Chondrocyte (in vitro differentiated cells): ENCODE measurements at places on chromosomes 12 and 14. TPM values are rescaled to one million over a fixed set of nuclear protein-coding genes. Genes with fewer than 3 reads are reported as not detected.
A peak's percentile ranks its signal among the peaks of the same experiment; 100 is the strongest.

The TMCC3 gene
- 0.17 to 0.65 TPM (median 0.59 TPM) in 3 replicates for total RNA-seq

The SMCO2 gene
- not detected in 3 replicates for total RNA-seq

The DCN gene
- 723 to 2,473 TPM (median 743 TPM) in 3 replicates for total RNA-seq

The FBRSL1 gene
- total RNA-seq: 35.3 to 41.6 TPM (median 41.1 TPM) in 3 replicates

The AICDA gene
- not detected in 3 replicates for total RNA-seq

The GARIN6 gene
- not detected in 3 replicates for total RNA-seq

The FGD4 gene
- total RNA-seq: 1.5 to 8.7 TPM (median 7.6 TPM) in 3 replicates

The PKP2 gene
- 2.1 to 5.8 TPM (median 5.3 TPM) in 3 replicates for total RNA-seq

The BDKRB2 gene
- total RNA-seq: 0.21 to 0.29 TPM (median 0.27 TPM) in 3 replicates

The C12orf75 gene
- total RNA-seq: 189 to 310 TPM (median 286 TPM) in 3 replicates

The SERPINA1 gene
- 0.20 TPM in 1 of 3 replicates, not detected in the others for total RNA-seq

DNA sequence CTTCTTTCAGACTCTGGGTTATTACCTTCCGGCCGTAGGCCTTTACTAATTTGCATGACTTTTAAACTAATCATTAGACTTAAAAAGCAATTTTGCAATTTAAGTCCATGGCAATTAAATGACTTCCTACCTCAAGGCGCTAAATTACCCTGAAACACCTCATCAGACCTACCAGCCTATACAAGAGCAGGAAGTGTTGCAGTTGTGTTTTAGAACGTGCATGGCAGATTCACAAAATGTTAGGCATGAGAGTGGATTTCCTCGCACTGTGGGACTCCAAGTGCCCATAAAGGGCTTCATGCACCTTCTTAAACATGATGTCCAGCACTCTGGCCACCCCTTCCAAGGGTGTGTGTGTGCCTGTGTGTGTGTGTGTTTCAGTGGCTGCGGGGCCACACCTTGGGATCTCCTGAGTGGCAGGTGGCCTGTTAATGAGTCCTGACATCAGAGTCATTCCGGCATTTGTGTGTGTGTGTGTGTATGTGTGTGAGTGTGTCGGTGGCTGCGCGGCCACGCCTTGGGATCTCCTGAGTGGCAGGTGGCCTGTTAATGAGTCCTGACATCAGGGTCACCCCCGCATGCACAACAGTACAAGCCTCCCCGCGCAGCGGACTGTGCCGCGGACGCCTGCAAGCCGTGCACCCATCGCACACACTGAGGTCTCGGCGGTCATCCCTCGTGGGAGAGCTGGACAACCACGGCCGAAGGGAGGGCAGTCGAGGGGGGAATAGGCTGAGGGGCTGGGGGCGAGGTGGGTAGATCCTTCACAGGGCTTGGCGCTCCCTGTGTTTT, 900 bp downstream of the C2CD5 start:
- H3K36me3 ChIP-seq: peaks cover 4% of the 10 kb centered on the region
- no peaks in the 10 kb centered on the region for H3K27me3 ChIP-seq
- H3K4me3 ChIP-seq: peak overlapping the region; percentile 89
- no peak for DNase-seq

DNA sequence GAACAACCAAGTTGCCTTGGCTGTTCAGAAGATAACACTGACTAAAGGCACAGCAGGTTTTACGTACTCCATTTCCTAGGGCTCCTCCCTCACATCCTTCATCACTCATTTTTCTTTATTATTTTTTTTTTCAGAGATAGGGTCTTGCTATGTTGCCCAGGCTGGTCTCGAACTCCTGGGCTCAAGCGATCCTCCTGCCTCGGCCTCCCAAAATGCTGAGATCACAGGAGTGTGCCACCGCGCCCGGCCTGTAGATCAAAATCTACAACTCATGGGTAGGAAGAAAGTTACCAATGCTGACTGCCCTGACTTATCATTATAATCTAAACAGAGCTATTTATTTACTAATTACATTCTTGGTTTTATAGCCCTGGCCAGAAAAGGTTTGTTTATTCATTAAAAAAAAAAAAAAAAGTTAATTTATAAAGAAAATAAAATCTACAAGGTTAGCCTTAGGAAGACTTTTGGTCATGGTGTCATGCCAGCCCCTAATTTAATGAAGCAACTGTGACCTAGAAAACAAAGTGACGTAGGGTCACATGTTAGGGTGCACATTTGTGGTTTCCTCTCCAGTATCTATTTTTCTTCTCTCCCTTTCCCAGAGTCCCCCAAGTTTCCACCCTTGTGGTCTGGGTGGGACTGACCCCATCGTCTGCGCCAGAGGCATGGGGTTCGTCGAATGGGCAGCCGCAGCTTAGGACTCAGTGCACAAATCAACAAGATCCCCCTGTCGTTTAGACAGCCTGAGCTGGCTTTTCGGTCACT, 19.0 kb upstream of the FOXN3 start:
- no peaks in the 10 kb centered on the region for H3K36me3 ChIP-seq
- DNase-seq: no peak
- peak overlapping the region; percentile 61 for H3K27ac ChIP-seq
- H3K27me3 ChIP-seq: no peaks in the 10 kb centered on the region

- no peak for DNase-seq
- H3K27ac ChIP-seq: peak overlapping the region; percentile 86
- H3K4me3 ChIP-seq: no peak overlapping the region
- H3K36me3 ChIP-seq: peaks cover 4% of the 10 kb centered on the region
- H3K4me1 ChIP-seq: peaks cover 39% of the 10 kb centered on the region
- H3K27me3 ChIP-seq: no peaks in the 10 kb centered on the region
These were observed 65.8 kb downstream of the RIC8B start for GRCh38 chr12:106840243-106840642.

- no peak for DNase-seq
- no peak overlapping the region for H3K4me3 ChIP-seq
- no peaks in the 10 kb centered on the region for H3K27me3 ChIP-seq
- peaks cover 49% of the 10 kb centered on the region for H3K4me1 ChIP-seq
- peak overlapping the region; percentile 6 for H3K27ac ChIP-seq
- peaks cover 9% of the 10 kb centered on the region for H3K36me3 ChIP-seq
These were observed 25.4 kb downstream of the CD9 start for GRCh38 chr12:6225630-6226001.

- peaks cover 2% of the 10 kb centered on the region for H3K36me3 ChIP-seq
- no peak overlapping the region for H3K4me3 ChIP-seq
- no peak overlapping the region for H3K27ac ChIP-seq
- no peak for DNase-seq
- no peaks in the 10 kb centered on the region for H3K27me3 ChIP-seq
These were observed 613.0 kb downstream of the DIO2 start for GRCh38 chr14:79598339-79598738.

DNA sequence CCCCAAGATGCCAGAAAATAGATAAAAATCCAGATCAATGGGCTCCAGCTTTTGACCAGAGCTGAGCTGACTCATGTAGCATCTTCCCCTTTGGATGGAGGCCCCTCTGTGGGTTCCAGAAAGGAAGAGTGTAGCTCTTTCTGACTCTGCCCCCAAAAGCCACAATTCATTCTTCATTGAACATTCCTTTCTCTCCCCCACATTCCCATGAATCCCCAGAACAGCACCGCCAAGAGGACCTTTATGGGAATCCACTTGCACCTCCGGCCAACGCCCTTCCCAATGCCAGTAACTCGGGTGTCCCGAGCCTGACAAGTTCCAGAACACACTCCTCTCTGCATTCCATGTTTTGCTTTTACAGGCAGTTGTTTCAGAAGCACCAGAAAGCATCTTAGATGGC, 210.6 kb upstream of the DIO3 start:
- peaks cover 11% of the 10 kb centered on the region for H3K27me3 ChIP-seq
- H3K36me3 ChIP-seq: peaks cover 2% of the 10 kb centered on the region
- no peak overlapping the region for H3K4me3 ChIP-seq
- DNase-seq: no peak
- no peaks in the 10 kb centered on the region for H3K4me1 ChIP-seq

DNA sequence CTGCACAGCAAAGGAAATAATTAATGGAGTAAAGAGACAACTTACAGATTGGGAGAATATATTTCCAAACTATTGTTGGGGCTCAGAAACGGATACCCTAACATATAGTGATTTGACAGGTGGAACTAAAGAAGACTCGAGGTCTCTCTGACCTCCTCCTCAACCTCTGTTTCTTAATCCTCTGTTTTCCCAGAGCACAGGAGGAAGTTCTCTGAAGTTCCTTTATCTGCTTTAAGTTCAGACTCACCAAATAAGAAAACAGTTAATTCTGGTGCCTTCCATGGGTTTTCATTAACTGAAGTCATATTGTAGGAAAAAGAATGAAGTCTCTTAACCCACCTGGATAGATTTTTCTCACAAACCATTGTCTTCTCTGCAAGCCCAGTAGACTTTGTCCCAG, 29.2 kb downstream of the CLEC2D start:
- H3K27ac ChIP-seq: no peak overlapping the region
- H3K4me1 ChIP-seq: no peaks in the 10 kb centered on the region
- DNase-seq: no peak
- peaks cover 15% of the 10 kb centered on the region for H3K36me3 ChIP-seq
- no peak overlapping the region for H3K4me3 ChIP-seq

GRCh38 chr12:130687796-130688778, 28.0 kb downstream of the RIMBP2 start:
- no peak for DNase-seq
- no peaks in the 10 kb centered on the region for H3K4me1 ChIP-seq
- H3K36me3 ChIP-seq: no peaks in the 10 kb centered on the region
- H3K4me3 ChIP-seq: no peak overlapping the region

DNA sequence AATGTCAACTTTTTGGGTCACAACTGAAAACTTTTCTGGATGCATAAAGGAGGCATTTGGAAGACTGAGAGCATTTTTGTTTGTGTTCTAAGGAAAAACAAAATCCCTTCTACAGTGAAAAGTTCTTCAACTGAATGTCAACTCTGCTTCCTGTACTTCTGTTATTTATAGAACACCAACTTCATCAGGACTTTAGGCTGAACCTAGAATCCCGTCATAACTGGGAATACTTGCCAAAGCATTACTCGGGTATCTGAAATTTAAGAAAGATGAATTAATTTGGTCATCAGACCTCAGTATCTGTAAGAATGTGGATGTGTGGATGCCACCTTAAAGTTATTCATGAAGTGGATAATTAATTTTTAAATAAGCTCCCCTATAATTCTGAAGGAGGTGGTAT, 73.2 kb downstream of the FERMT2 start:
- H3K27ac ChIP-seq: peak overlapping the region; percentile 92
- peaks cover 53% of the 10 kb centered on the region for H3K36me3 ChIP-seq
- H3K27me3 ChIP-seq: no peaks in the 10 kb centered on the region
- H3K4me3 ChIP-seq: peak overlapping the region; percentile 35

- H3K4me3 ChIP-seq: no peak within 1 kb of the TSS
- DNase-seq: peak; percentile 99
- no peak within 1 kb of the TSS for H3K27ac ChIP-seq
These were observed at the start of gene C14orf119 for GRCh38 chr14:23095196-23096108. TSS of gene C14orf119 (plus strand) at chr14:23095505. CDS start at chr14:23097659, 2,154 bp downstream.

DNA sequence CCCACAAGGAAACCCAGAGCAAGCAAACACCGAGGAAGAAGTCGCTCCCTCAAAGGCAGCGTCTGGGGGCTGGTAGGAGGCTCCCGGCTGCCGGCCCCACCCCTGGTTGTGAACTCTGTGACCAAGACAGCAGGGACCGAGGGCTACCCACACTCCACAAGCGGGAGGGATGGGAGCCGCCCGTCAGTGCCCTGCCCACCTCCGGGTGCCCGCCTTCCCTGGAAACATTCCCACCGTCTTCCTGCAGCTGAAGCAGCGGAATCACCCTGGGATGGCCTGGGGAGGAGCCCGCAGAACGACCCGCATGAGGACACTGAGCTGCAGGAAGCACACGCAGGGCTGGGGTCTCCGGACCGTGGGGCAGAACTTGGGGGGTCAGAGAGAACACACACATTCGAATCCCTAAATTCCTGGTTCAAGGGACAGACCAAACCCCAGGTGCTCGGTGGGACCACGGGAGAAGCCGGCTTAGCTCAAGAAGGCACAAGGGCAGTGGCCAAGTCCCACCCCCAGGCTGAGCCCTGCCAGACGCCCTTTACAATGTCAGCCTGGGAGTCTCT, 33.5 kb upstream of the C14orf180 start:
- no peak overlapping the region for H3K27ac ChIP-seq
- H3K27me3 ChIP-seq: peaks cover 47% of the 10 kb centered on the region
- no peak overlapping the region for H3K4me3 ChIP-seq
- DNase-seq: no peak
- H3K4me1 ChIP-seq: no peaks in the 10 kb centered on the region

DNA sequence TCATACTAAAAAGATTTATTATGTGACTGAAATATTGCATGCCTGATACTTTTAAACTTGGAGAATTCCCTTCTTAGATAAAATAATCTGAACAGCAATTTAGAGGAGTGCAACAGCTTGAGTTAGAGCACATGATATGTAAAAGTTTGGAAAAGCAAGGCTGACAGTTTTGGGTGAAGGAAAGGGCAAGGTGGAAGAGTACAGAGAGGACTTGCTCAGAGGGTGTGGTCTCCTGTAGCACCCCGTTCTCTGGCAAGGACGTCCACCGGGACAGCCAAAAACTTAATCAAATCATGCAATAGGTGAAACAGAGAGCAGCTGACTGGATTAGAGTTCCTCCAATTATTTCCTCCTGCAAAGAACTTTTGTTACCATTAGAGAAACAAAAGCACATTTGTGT, 65.2 kb upstream of the PDZRN4 start:
- no peak overlapping the region for H3K4me3 ChIP-seq
- H3K36me3 ChIP-seq: no peaks in the 10 kb centered on the region
- no peak for DNase-seq
- H3K27ac ChIP-seq: no peak overlapping the region

- peak; percentile 63 for DNase-seq
- no peak overlapping the region for H3K4me3 ChIP-seq
- H3K36me3 ChIP-seq: peaks cover 8% of the 10 kb centered on the region
- no peak overlapping the region for H3K27ac ChIP-seq
These were observed 74.0 kb downstream of the PLEKHG3 start for GRCh38 chr14:64778104-64778754.

DNA sequence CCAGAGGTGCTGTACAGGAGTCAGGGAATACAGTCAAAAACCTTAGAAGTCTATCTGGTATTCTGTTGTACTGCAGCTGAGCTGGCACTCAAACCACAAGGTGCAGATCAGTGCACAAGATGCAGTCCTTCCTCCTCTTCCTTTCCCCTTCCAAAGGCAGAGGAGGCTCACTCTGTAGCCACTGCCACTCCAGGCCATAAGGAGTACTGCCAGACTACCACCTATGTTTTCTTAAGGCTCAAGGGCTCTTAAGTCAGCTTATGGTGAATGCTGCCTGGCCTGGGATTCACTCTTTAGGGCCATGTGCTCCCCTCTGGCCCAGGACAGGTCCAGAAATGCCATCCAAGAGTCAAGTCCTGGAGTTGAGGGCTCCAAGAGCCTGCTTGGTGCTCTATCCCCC, 200.3 kb downstream of the CRADD start:
- peaks cover 27% of the 10 kb centered on the region for H3K36me3 ChIP-seq
- H3K27me3 ChIP-seq: no peaks in the 10 kb centered on the region
- peaks cover 11% of the 10 kb centered on the region for H3K4me1 ChIP-seq

DNA sequence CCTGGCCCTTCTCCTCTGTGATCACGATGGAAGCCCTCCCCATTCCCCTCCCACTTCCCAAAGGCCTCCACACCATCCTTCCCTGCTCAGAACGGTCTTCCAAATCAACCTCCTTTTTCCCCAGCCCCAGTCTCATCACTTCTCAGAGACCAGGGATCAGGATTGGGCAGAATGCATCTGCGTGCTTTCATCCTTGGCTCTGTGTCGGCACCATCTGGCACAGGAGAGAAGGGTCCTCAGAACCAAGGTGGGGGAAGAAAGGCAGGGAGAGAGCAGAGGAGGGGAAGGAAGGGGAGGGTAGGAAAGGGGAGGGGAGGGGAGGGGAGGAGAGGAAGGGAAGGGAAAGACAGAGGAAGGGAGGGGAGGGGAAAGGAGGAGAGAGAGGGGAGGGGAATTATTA, 52.4 kb upstream of the FICD start:
- no peak for DNase-seq
- no peaks in the 10 kb centered on the region for H3K36me3 ChIP-seq
- H3K4me3 ChIP-seq: no peak overlapping the region
- no peaks in the 10 kb centered on the region for H3K4me1 ChIP-seq

- H3K4me1 ChIP-seq: peaks cover 32% of the 10 kb centered on the region
- DNase-seq: no peak
- peaks cover 28% of the 10 kb centered on the region for H3K36me3 ChIP-seq
- H3K4me3 ChIP-seq: no peak overlapping the region
- peak overlapping the region; percentile 86 for H3K27ac ChIP-seq
These were observed 163.0 kb upstream of the FKBP4 start for GRCh38 chr12:2631653-2632350.
